Activated naive CD4-positive, alpha-beta T cell (primary cell): ENCODE measurements at places on chromosomes 7 and 10.

DNA sequence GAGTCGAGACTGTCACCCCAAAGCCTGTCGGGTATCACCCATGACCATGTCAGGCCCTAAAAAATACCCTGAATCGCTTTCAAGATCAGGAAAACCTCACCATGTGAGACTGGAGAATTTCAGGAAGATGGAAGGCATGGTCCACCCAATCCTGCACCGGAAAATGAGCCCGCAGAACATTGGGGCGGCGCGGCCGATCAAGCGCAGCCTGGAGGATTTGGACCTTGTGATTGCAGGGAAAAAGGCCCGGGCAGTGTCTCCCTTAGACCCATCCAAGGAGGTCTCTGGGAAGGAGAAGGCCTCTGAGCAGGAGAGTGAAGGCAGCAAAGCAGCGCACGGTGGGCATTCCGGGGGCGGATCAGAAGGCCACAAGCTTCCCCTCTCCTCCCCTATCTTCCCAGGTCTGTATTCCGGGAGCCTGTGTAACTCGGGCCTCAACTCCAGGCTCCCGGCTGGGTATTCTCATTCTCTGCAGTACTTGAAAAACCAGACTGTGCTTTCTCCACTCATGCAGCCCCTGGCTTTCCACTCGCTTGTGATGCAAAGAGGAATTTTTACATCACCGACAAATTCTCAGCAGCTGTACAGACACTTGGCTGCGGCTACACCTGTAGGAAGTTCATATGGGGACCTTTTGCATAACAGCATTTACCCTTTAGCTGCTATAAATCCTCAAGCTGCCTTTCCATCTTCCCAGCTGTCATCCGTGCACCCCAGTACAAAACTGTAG lies 176.2 kb downstream of the RTKN2 start:
- no peak for DNase-seq

DNA sequence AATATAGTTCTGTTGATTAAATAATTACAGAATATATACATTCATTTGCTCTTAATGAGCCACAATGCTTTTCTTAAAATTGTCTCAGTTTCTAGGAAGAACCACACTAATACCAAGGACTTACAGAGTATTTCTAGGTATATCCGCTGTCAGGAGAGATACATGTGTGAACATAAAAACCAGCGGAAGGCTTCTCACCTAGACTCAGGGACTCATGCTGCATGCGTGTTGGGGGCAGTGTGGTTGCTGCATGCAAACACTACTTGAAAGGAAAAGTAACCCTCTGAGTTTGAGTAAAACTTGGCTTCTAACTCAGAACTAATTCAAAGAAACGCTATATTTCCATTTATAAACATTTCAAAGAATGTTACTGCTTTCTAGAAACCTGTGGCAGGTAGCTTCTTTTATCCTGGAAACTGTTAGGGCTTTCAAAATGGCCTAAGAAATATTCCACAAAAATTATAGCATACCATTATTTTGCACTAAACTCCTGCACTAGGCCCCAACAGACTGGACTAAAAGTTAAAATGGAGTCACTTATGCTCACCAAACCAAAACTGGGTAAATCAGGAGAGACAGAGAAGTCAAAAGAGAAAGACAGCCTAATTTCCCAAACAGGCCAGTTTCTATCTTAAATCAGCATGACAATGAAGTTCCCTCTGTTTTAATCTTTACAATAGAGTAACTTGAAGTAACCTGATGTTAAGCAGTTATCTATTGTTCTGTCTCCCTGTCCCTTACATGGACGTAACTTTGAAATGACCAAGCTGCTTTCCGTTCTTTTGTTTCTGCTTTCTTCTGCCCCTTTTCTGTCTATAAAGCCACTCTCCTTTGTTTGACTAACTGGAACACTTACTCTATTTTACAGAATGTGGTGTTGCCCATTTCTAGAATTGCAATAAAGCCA lies 95.2 kb upstream of the FAM133B start:
- DNase-seq: peak; percentile 10

DNA sequence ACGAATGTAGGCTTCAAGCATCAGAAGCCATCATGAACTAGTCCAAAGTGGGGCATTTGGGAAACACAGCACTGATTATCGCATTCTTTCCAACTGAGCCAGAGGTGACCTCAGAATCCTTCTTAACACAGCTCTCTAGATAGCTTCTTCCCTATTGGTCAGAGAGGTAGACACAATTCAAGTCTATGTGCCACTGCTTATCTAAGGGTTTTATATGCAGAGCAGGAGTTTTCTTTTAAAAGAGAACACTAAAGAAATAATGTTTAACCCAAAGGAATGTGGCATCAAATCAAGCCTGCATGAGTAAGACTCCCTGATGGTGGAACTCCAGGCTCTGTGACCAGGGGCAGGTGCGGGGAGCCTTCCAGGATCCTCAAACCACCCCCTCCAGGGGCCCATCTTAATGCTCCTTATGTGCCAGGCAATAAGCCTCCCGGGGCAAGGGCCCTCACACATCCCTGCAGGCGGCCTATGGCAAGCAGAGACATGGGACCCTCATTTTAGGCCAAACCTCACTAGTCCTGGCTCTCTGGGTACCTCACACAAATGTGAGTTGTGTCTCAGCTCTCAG lies 13.8 kb downstream of the HSPA12A start:
- DNase-seq: no peak

DNA sequence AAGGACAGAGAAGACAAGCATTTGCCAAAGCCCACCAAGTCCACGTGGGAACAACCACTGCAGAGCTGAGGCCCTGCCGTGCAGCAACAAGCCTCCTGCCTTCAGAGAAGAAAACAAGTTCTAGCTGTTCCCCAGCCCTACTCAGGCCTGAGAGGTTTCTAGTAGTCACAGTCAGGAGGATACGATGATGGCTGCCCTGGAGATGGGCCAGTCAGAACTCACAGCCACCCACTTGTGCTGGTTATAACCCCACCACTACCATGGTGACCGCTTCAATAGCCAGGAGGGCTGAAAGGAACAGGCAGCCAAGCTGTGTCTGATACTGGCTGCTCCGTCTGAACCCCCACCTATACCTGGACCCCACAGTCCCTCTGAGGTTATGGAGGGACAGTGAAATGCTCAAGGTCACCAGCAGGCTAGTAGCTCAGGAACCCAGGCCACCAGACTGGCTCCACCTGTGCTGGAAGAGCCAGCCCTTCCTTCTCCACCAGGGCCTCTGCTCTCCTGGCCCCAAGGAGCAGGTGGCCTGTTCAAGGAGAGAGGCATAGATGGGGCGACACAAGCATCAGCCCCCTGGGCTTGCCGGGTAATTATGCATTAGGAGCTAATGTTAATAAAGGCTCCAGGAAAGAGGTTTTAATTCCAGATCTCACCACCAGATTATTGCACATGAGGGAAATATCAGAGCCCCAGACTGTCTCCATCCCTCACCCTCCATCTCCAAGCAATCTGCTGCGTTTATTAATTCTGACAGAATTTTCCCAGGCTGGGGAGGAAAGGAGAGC lies 125.8 kb upstream of the PCBD1 start:
- DNase-seq: no peak

GRCh38 chr10:78255796-78256638 lies 222.4 kb downstream of the RPS24 start:
- no peak for DNase-seq

GRCh38 chr7:27967639-27968038 lies 213.0 kb downstream of the JAZF1 start:
- no peak for DNase-seq

DNA sequence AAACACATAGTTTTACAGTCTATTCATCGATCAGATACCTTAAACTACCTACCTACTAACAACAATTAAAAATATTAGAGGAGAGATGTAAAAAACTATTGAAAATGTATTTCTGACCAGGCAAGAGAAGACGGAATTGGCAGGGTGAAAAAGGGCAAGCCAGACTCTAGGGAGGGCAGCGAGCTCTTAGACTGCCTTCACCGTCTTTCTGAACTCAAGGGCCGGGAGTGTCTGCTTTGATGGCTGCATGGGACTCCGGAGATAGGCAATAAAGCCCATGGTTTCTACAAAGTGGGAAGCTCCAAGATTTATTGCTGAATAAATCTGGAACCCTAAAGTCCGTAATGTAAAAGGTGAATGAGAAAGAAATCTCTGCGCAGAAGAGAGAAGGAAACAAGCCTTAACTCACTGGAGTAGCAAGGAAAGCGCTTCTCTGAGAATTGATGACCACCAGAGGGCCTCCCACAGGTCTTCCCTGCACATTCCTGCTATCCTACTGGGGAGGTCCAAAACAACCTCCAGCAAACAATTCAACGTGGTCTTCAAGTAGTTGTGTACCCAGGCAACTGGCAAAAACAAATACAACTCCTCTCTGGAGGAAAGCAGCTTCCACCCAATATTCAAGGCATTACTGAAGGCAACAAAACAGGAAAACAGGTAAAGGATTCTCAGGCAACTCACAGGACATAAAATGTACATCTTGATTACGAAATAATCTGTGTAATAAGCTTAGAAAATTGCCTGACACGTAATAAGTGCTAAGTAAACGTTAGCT lies 181.3 kb downstream of the SDK1 start:
- no peak for DNase-seq

- DNase-seq: no peak
Measured at GRCh38 chr10:98433881-98434732, 12.6 kb downstream of the HPS1 start.

- DNase-seq: no peak
Measured at GRCh38 chr10:69464801-69465401, 13.6 kb downstream of the TSPAN15 start.

- DNase-seq: no peak
Measured at GRCh38 chr10:87691506-87692070, 31.9 kb downstream of the PAPSS2 start.

DNA sequence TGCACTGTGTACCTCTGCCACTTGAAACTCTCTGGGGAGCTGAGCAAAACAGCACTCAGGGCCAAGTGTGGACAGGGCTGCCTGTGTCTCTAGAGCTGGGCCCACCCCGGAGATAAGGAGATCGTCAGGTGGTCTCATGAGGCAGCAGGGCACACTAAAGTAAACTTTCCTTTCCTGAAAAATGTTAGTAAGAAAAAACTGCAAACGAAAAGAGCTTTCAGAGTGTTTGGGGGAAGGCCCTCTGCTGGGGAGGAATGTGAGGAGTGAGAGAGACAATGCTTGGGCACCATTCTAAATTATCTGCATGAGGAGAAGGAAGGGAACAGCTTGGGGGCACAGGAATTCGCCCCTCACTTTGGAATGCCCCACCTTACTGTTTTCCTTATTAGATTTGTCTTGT lies 127.7 kb downstream of the ATXN7L1 start:
- no peak for DNase-seq

DNA sequence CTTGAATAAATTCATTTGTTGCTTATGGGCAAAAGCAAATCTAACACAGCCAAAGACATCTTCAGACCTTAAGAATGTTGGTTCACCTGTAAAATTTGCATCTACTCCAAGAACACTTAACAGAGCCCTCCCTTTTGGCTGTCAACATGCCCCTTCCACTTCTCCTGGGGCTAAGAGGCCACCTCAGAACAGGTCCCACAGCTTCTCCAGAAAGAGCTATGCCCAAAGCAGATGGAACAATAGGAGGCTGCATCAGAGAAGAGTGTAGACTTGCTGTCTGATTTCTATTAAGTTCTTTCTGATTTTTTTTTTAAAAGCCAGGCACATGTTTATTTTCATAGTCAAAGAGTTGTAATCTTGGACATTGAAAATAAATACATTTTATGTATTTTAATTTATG lies 26.1 kb upstream of the TRIL start:
- no peak for DNase-seq

GRCh38 chr10:97571622-97572021 lies 957 bp upstream of the ANKRD2 start:
- DNase-seq: no peak

GRCh38 chr10:77071001-77071511 lies 566.6 kb downstream of the KCNMA1 start:
- DNase-seq: no peak

DNA sequence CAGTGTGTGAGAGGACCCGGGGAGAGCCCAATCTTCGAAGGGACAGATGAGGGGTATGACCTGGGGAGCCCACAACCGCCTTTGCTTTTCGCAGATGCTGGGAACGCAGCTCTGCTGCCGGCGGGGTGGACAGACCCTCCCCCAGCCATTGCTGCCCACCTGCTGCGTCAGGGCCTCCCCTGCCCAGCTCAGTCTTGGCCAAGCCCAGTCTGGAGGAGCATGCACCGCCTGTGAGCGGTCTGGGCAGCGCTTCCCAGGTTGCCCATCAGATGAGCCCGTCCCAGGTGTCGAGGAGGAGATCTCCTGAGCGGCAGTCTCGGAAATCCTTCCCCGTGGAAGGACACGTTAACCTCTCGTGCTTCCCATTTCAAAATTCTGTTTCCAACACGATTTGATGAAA lies 17.3 kb upstream of the AP5Z1 start:
- no peak for DNase-seq

GRCh38 chr10:28600056-28600455 lies 67.1 kb downstream of the WAC start:
- no peak for DNase-seq

DNA sequence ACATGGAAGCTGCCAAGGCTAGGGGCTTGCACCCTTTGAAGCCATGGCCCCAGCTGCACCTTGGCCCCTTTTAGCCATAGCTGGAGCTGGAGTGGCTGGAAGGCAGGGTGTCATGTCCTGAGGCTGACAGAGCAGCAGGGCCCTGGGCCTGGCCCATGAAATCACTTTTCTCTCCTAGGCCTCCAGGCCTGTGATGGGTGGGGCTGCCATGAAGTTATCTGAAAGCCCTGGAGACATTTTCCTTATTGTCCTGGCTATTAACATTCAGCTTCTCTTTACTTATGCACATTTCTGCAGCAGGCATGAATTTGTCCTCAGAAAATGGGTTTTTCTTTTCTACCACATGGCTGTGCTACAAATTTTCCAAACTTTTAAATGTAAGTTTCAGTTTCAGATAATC lies 106.9 kb upstream of the ELMO1 start:
- DNase-seq: no peak

GRCh38 chr10:33306126-33306525 lies 28.3 kb downstream of the NRP1 start:
- no peak for DNase-seq

GRCh38 chr7:749140-749551 lies 22.1 kb upstream of the PRKAR1B start:
- no peak for DNase-seq

- no peak for DNase-seq
Measured at GRCh38 chr7:142303650-142304049, 45.8 kb upstream of the PRSS58 start.

DNA sequence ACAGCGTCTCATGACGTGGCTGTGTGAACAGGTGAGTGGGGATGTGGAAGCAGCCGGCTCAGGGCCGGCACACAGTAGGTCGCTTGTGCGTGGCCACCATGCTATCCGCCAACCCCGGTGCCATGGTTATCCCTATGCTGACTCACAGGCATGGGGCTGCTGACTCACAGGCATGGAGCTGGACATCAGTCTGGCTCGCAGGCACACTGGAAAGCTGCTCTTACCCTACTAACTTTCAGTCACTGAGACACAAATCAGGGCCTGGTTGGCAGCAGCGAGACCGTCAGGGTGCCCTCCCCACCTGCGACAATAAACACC lies 341.9 kb downstream of the PTPRN2 start:
- no peak for DNase-seq

- DNase-seq: no peak
Measured at GRCh38 chr10:33506838-33507661, 172.6 kb upstream of the NRP1 start.

DNA sequence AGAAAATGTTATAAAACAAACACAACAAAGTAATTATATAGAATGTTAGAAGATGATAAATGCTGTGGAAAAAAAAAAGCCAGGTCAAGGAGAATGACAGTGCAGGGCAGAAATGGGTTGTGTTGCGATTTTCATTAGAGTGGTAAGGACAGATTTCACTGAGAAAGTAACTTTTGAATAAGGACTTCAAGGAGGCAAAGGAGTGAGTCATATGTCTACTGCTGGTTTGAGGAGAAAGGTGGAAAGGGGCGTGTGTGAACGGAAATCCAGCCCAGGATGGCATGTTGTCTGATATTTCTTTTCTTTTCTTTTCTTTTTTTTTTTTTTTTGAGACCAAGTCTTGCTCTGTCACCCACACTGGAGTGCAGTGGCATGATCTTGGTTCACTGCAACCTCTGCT lies 12.3 kb upstream of the DLD start:
- DNase-seq: no peak
